Left renal cortex interstitium (tissue), 4 donors: ENCODE measurements at places on chromosomes 12 and 14. TPM values are rescaled to one million over a fixed set of nuclear protein-coding genes. Genes with fewer than 3 reads are reported as not detected.

Gene HCAR3
- 0.19 TPM for polyA plus RNA-seq

Gene GRIN2B
- polyA plus RNA-seq, result 0.62 TPM

Gene DHRS2
- 66.8 TPM for polyA plus RNA-seq

DNA sequence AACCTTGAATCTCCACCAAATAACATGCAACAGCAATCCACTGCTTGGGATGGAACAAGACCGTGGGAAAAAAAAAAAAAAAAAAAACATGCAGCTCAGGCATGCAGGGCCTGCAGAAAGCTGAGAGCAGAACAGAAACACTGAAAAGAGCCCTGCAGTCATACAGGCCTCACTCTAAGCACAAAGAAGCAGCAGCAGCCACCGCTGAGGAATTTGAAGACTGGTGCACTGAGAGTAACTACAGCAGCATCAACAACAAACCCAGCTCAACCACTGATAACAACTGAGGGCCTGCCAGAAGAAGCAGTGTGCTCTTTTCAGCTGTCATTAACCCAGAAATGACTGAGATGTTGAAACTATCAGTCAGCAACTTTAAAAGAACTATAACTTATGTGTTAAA lies 354.7 kb upstream of the TMTC1 start:
- DNase-seq, result no peak

- no peak for DNase-seq
Measured at GRCh38 chr12:42705863-42706262, 116.3 kb upstream of the PRICKLE1 start.

DNA sequence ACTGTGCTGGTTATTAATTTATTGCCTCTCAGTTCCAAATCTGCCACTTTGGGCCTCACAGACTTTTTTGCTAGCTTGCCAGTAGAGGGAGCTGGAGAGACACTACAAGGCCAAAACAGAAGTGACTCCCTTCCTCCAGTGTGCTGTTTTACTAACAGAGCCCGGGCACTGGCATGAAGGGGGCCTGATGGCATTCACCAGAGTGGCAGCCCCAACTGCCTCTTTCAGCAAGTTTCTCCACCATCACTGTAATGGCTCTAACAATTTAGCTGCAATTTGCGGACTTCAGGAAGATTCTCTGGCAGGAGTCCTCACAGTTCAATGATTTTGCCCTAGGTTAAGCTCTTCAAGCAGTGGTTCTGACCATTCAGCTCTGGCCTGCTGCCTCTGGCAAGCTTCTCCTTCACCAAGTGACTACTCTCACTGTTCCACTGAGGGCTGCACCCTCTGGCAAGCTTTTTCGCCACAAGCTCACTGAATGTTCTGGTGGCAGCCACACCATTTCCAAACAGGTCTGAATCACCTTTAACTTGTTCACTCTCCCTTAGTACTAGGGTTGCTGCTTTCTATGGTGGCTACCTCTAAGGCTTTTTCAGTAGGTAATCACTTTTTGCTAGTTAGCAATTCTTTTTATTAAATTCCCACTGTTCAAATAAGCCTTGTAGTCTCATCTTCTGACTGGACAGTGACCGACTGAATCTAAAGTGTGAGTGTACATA lies 104.9 kb downstream of the ZC3H14 start:
- peak; percentile 68 for DNase-seq

DNA sequence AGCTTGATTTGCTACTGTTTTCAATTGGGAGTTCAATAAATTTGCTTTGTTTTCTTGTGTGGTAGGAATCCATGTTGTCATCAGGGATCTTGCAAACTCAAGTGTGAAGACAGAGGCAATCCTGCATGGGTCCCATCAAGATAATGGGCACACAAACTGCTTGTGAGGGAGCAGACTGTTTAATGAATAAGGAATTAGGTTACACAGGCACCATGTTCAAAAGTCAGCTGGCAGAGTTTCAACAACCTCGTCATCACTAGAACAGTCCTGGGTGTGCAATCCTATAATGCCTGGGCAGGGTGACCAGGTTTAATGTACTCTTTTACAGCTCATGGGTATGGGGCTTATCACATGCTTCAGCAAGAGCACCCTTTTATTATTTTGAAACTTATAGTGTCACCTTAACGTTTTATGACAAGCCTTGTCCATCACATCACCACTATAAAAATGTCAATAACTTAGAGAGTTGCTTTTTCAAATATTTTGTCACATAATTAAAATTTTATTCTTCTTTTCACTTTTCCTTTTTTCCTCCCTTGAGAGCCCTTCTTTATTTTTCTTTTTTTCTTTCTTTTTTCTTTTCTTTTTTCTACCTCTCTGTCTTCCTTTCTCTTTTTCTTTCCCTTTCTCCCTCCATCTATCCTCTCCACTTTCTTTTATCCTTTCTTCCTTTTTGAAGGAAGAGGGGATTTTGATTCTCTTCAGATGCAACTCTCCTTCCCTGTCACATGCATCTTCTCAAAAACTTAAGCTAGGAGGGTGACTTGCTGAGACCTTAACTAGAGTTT lies 252.2 kb upstream of the ATP2B1 start:
- no peak for DNase-seq

- DNase-seq, result no peak
Measured at GRCh38 chr12:17579205-17580026, 510.6 kb downstream of the RERGL start.

DNA sequence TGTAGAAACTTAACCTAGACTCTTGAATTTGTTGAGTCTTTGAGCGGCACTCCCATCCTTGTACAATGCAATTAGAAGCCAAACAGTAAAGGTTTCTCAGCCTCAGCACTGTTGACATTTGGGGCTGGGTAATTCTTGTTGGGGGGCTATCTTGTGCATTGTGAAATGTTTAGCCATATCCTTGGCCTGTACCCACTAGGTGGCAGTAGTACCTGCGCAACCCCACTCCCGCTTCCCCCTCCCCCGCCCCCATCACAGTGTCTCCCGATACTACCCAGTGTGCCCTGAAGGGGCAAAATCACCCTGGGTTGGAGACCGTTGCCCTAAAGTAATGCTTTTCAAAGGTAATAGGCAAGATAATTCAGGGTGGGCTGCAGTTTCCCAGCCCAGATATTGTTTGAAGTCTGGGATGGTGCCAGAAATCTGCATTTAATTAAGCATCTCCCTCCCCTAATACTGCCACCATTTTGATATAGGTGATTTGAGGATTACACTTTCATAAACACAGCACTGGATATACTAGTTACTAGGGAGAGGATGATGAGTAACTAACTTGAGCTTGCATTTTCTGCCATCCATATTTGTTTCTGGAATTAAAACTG lies 1.8 kb downstream of the COX6A1 start:
- no peak for DNase-seq

DNA sequence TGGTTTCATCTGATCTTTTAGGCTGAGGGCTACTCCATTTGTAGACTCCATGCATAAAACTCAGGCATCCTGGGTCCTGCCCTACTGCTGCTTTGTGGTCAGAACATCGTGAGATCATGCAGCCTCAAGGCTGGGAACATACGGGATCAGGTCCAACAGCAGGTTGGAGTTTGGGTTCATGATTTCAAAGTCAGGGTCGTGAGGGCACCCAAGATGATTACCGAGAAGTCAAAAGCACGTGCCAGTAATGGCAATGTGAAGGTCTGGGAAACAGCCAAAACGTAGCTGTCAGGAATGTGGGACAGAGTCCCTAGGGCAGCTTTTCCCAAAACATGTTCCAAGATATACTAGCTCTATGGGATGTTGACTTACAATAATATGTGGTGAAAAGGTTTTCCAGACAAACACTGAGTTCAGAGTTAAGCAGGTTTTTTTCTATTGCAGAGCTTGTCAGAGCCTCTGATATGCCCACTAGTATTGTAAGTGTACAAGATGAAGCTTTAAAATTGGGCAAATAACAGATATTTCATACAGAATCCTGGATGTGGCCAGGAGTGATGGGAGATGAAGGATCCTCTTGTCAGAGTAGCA lies 130.3 kb upstream of the DNM1L start:
- no peak for DNase-seq

DNA sequence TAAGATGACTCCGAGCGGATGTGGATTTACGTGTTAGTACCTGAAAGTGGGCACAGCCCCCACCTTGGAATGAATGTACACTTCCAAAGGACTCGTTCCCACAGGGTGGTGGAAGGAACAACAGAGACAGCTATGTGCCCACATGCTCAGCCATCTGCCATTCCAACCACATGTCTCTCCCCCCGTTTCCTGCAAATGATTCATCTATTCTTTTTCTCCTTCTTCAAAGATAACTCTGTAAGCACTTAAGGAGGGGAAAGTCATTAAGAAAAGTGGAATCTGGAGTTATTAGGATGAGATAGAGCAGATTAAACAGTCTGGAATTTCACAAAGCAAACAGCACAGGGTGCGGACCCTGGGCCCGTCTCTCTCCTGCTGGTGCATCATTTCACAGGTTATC lies 18.5 kb upstream of the DUSP6 start:
- no peak for DNase-seq

DNA sequence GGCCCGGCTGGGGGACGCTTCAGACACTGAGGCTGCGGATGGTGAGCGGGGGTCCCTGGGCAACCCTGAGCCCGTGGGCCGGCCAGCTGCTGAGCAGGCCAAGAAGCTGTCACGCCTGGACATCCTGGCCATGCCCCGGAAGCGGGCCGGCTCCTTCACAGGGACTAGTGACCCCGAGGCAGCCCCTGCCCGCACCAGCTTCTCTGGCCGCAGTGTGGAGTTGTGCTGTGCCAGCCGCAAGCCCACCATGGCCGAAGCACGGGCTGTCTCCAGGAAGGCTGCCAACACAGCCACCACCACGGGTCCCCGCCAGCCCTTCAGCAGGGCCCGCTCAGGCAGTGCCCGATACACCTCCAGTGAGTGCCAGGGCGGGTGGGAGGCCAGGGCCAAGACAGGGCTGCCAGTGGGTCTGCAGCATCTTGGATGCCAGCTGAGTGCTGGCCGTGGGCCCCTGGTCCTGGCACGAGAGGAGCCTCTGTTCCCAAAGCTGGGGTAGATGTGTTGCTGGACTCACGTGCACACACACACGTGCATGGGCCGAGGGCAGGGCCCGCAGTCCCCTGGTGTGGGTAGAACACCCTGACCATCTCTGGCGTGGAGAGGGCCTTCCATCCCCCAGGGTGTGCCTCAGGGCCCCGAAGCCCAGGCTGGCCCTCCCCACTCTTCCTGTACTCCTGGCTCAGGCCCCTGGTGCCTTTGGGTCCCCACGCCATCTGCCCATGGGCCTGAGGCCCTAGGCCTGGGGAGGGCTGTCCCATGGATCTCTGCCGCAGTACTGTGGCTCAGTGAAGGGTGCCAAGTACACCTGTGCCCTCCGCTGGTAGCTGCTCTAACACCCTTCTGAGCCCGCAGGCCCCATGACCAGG lies 22.8 kb downstream of the CEP170B start:
- DNase-seq, result no peak
